ENCODE measurements at places on chromosomes 1 and 21.
A peak's percentile ranks its signal among the peaks of the same experiment; 100 is the strongest.

GRCh38 chr1:45617618-45618017 is 6.2 kb downstream of the CCDC17 start:
- no peak for DNase-seq

DNA sequence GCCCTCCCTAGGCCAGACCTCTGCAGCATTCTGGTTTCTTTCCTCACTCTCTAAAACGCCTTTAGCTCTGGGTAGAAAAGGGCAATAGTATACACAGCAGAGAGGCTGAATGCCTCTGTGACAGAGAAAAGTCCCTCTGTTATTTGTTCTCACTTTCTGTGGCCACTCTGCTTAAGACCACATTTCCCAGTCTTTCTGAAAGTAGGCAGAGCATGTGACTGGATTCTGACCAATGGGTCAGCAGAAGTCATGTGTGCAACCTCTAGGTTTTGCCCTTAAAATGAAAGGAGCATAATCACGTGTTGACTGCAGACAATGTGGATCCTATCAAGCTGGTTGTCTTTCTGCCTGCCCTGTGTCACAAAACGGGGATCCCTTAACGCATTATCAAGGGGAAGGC is 79.7 kb upstream of the MARK1 start:
- no peak for DNase-seq

DNA sequence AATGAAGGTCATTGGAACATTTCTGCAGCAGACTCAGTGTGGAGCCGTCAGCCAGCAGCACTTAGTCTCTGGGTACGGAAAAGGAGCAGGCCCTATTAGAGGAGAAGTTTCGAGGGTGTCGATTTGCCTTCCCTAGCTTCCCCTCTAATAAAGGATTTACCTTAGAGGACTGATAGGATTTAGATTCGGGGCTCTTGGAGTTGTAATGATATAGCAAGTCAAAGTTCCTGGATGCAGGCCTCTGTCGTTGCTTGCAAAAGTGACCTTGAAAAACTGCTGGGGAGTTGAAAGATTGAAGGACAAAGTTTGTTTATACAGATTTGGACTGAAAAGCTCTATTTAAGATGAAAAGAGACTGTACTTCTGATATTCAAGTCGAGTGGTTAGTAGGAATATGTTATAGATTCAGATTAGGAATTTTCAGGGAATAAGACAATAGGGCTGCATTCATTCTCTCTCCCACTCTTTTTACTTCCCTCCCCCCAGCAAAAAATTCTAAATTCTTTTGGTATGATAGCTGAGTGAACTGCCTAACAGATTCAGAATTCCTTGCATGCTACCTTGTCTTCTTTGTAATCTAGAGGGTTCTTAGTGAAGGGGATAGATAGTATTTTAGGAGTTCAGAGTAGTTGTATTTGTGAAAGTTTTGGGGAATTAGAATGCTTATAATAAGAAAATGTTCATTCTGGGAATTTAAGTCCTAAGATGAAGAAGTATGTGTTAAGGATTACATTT is 19.2 kb downstream of the NFYC start:
- no peak for DNase-seq

GRCh38 chr1:92691925-92692324 is 93.0 kb downstream of the EVI5 start:
- DNase-seq, result no peak

GRCh38 chr1:29120947-29121485 is 2.7 kb downstream of the TMEM200B start:
- DNase-seq, result peak; percentile 93

All from H1 (cell line).